NCI-H2107 (cell line): ENCODE measurements at places on chromosomes 3 and 15.

DNA sequence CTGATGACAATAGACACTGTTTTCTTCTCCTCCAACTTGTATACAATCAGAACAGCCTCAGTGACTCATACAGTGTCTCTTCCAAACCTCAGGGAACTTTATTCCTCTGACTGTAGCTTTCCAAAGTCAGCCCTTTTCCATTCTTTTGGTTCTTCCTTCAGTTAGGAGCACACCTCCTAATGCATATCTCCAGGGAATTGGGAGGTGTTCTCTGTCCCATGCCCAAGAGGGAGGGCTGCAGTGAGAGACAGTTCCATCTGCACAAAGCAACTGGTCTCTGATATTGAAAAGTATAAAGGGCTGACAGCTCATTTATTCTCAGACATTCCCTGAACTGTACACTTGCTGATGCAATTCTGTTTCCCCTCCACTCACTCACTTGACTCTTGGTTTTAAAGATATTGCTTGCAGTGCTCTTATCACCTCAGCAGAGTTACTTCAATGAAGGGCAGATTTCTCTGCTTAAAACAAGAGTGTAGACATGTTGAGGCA is 337.8 kb upstream of the TBC1D5 start:
- DNase-seq = no peak

DNA sequence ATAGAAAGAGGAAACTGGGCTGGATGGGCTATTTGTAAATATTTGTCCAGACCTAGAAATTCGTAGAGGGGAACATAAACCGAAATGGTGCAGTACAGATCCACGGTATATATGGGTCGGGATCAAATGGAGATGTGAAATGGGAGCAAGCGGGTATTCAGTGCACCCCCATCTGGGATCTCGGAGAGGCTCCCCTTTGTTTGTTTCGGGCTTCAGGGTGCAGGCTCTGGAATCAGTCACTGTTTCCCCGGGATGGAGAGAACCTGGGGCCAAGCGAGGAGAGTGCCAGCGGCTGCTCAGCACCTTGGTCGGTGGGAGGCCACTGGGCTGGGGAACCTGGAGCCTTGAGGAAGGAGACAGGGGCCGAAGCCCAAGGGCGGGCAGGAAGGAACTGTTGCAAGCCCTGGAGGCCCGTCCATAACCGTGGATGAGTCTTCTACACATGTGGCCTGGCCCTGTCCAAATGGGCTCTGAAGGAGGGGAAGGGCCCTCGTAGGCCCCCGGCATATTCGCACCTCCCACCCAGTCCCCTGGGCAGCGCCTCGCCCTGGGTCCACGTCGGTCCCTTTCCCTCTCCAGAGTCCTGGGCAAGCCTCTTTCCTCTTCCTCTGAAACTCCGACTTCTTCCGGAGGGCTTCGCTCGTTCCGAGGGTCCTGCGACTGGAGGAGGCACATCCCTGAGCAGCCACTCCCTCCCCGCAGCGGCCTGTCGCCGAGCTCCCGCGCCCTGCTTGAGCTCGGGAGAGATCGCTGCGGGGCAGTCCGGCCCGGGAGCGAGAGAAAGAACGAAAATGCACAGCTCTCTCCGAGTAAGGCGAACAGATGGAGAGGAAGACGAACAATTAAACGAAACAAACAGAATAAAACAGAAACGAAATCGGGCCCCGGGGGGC is 3.0 kb downstream of the ISL2 start:
- no peak for DNase-seq

DNA sequence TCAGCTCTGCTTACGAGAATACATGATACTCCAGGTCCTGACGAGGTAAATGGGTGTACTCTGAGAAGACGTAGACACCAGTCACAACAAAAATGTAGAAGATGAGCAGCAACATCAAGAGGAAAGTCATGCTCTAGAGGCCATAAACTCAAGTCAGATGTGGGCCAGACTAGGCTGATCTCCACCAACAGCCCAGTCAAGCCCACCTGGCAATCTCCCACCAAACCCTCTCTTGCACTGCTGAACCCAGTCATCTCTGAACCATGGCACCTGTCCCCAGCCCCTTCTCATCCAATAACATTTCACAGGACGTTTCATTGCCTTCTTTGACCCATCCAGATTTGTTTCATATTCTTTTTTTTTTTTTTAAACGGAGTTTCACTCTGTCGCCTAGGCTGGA is 10.8 kb upstream of the PDIA3 start:
- DNase-seq = no peak

DNA sequence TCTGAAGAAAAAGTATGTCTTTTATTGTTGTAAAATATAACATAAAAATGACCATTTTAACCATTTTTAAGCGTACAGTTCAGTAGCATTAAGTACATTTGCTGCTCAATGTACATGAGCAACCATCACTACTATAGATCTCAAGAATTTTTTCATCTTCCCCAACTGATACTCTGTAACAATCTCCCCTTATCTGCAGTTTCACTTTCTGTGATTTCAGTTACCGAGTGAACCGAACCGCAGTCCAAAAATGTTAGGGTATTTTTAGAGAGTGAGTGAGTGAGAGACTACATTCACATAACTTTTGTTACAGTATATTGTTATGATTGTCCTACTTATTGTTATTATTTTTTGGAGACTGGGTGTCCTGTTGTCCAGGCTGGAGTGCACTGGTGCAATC is 9.0 kb upstream of the SLC25A26 start:
- DNase-seq = no peak

DNA sequence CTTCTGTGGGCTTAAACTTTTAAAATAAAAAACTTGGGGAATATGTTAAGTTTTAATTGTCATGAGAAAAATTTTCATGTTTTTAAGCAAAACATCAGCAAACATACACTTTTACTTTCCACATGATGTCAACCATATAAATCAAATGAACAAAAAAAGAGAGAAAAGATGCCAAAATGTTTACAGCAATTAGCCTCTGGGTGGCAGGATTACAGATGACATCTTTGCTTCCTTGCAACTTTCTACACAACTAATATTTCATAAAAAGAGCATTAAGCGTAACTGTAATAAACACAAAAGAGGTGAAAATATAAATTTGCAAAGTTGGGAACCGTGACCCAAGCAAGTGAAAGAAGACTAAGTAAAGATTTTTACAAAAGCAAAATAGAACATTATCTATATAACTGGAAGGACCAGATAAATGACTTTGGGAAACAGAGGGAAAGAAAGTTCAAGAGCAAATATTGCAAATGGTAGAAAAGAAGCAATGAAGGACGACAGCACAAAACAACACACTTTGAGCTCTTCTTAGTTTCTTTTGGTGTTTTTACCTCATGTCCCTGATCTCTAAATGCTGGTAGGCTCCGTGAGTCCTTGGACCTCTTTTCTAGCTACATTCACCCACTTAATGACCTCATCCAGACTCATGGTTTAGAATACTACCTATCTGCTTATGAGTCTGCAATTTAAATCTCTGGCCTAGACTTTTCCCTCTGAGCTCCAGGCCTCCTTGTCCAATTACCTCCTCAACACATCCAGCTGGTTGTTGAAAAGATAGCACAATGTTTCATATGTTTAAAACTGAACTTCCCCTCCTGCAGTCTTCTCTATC is 9.4 kb downstream of the TP53BP1 start:
- DNase-seq = no peak

GRCh38 chr3:141959589-141960554 is 83.4 kb downstream of the ATP1B3 start:
- no peak for DNase-seq

GRCh38 chr3:128616516-128617269 is 33.9 kb downstream of the RPN1 start:
- DNase-seq = no peak

DNA sequence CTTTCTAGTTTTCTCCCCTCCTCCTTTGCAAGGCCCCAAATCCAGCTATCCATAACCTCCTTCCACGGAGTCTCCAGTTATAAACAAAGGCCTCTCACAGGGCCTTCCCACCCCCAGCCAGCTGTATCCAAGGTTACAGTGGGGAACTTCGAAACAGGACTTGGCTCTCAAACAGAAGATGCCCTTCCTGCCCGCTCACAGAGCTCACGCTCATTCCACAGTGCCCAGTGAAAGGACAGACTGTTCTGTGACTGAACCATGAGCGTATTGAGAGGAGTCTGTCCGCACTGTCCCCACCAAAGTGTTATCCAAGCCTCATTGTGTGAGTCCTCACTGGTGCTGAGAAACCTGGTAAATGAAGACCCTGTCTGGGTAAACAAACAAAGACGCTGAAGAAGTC is 35.4 kb downstream of the ARHGAP31 start:
- DNase-seq = no peak

- DNase-seq = peak; percentile 40
These were observed 5.5 kb upstream of the CD200 start for GRCh38 chr3:112327371-112327951.

DNA sequence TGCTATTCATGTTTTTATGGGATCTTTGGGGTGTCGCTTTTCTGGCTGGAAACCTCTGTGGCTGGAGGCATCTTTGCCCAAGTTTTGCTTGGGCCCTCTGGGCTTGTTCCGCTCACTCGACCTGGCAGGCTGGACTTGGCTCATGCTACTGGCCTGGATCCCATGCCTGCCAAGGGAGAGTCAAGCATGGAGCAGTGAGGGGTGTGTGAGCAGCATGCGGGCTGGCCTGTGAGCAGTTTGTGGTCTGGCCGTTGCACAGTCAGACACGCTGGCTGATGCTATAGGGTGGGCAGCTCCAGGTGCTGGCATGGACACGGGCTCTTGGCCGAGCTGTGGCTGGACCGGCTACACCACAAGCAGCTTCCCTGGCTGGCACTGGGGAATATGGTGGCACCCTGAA is 491.1 kb downstream of the AGBL1 start:
- DNase-seq = no peak

DNA sequence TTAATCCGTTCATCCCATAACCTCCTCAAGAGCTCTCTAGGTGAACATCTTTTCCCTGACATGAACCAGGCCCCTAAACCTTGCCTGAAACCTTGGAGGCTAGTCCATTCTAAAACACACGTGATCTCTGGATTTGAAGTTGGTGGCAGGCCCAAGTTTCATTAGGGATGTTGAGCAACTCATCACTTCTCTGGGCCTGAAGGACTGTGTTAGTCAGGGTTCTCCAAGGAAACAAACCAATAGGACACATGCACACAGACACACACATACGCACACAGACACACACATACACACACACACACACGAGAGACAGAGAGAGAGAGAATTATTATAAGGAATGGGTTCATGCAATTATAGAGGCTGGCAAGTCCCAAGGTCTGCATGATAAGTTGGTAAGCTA is 31.9 kb downstream of the ACAN start:
- DNase-seq = no peak

DNA sequence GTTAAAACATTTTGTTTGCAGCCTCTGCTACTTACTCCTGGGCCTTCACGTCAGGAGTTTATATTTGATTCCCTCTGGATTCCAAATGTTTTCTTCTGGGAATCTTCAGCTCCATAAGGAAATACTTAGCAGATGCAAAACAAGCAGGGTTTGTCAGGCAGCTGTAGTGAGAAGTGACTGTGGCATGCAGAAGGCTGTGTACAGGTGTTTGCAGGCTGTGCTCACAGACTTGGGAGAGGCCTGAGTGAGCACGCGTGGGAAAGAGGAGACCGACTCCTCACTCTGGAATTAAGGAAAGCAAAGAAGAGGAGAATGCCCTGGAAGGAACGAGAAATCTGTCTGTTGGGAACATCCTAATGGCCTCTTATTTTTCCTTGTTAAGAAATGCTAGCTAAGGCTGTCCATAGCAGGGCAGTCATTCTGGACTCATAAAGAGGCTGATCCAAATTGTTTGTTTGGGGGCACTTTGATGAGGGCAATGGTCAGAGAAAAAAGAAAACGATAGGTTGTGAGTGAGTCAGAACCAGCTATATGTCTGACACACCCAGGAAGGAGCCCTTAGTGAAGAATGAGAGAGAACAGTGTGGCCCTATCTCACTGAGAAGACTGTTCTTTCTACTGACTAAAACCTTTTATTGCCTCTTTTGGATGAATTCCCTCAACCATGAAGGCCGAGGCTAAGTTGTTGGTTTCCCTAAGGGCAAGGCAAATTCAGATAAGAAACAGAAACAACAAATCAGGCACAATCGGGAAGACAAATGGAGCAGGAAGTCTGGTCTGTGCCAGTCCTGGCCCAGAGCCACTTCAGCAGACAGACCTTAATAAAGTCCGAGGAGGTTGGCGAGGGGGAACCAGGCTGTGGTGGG is 82.6 kb downstream of the TGFBR2 start:
- DNase-seq = no peak

GRCh38 chr15:31338879-31339557 is 12.4 kb downstream of the KLF13 start:
- peak; percentile 18 for DNase-seq

DNA sequence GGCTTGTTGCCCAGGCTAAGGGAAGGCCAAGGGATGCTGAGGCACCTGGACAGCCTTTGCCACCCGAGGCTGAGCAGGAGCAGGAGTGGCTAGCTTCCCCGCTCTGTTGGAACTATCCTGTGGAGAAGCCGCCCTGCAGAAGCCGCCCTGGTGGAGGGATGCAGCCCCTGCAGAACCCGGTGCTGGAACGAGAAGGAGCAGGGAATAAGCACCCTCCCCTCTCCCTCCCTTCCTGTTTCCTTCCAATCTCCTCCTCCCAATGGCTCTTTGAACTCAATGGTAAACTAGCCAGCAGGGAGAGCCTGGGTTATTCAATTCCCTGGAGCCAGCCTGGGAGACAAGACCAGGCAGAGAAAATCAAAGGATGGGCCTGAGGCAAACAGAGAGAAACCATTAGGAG is 11.8 kb upstream of the HRG start:
- no peak for DNase-seq

DNA sequence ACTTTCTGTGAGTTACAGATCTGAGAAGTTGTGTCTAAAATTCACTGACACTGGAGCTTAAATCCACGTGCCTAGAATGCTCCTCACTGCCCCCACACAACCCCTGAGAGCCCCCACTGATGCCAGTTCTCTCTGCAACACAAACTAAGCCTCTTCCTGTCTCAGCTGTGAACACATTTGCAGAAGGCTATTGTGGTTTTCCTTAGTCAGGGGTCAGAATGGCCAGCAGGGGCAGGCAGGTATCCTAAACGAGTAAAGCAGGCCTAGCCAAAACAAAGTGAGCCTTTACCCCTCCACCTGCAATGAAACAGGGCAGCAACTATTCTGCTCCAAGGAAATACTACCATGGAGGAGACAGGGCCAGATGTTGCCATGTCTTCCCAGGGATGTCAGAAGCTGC is 78.6 kb downstream of the FHIT start:
- no peak for DNase-seq

DNA sequence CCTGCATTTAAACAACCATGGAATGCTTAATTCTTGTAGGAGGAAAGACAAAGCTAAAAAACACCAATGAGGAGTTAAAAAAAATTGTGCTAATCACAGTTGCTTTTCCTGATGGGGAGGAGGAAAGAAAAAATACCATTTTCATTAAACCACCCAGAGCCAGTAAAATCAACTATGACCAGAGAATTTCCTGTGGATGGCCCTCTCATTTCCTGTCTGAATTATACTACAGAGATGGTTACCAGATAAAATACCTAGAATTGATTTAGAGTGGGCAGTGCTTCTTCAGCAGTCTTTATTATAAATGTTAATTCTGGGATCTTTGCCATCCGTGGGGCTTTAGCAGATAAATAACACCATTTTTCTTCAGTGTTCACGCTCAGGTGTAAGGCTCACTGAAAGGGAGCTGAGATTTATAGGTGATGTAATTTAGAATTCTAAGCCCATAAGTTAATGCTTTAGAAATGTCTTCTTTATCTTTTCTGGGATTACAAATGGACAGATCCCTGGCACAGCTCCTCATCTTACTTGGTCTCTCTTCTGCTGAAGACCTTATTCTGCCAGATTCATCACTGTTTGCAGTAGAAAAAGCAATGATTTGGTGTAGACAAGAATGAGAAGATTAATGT is 37.9 kb downstream of the RETNLB start:
- DNase-seq = no peak
